Thymus (tissue), 14 donors: ENCODE measurements at places on chromosomes 13 and 19.

- DNase-seq: no peak
Measured at GRCh38 chr19:15457701-15458484, 6.5 kb downstream of the RASAL3 start.

DNA sequence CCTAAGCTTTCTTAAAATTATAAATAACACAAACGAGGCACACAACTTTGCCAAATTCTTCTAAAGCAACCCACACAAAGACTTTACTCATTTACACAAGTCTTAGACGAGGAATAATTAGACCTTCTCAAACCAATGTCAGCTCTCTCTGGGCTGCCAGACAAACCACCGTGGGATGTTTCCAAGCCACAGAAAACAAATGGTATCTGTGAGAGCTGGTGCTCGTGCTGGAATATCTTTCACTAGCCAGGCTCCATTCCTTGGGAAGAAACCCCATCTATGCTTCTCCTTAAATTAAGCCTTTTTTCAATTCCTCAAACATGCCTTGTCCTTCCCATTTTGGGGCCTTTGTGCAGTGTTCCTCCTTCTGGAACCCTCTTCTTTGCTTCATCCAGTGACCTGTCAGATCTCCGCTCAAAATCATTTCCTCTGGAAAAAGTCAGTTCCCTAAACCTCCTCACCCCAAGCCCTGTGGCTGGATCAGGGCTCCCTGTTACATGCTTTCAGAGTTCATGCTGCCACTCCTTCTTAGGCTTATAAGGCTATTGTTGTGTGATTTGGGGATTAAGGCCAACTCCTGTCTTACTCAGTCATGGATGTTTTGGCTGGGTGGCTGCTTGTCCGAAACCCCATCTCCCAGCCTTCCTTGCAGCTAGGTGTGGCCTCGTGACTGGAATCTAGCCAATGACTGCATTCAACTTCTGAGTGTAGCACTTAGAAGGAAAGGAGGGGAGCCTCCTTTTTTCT is 64.2 kb upstream of the GTF2F2 start:
- DNase-seq: no peak

DNA sequence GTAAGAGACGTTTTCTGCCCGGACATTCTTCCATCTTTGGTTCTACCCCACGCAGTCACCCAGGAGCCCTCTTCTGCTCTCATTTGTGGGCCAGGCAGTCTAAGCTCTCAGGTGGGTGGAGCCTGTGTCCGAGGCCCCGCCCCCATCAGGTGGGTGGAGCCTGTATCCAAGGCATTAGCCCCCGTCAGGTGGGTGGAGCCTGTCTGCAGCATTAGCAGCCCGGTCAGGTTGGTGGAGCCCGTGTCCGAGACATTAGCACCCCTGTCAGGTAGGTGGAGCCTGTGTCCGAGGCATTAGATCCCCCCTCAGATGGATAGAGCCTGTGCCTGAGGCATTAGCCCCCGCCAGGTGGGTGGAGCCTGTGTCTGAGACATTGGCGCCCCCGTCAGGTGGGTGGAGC is 45.5 kb upstream of the C13orf46 start:
- no peak for DNase-seq

DNA sequence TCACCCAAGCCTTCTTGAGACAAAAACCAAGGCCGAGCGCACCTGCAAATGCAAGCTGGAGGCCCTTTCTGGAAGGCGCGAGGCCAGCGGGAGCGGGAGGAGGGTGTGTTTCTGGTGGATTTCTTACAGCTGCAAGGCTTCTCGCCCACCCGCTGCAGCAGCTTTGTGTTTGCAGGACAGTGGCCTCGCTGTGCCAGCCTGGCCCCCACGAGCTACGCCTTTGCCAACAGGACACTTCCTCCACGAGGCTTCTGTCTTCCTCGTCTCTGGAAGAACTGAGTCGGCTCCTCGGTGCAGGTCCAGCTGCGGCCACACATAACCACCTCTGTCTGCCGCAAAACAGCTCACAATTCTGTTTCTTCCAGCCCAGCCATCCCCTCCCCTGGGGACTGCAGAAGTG is 10.1 kb downstream of the ATCAY start:
- no peak for DNase-seq

GRCh38 chr19:1247748-1248138 is 640 bp upstream of the MIDN start:
- DNase-seq: no peak

- no peak for DNase-seq
Measured at GRCh38 chr19:9858766-9859165, 23.6 kb downstream of the PIN1 start.

DNA sequence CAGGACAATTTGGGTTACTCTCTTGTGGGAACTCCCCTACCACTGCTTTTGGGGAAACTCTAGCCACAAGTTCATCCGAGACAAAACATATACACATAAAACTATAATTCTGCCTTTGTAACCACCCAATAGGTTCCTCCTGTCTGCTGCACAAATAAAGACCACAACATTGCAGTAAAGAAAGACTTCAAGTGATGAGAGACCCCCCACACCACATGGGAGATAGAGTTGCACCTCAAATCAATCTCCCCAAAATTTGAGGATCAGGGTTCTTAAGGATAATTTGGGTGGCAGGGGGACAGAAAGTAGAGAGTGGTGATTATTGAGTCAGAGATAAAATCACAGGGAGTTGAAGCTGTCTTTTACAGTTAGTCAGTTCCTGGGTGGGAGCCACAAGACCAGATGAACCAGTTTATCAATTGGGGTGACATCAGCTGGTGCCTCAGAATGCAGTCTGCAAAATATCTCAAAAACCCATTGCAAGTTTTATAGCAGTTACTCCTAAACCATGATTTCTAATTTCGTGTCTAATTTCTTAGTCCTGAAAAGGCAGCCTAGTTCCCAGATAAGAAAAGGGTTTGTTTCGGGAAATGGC is 1348.5 kb downstream of the PCDH9 start:
- no peak for DNase-seq

DNA sequence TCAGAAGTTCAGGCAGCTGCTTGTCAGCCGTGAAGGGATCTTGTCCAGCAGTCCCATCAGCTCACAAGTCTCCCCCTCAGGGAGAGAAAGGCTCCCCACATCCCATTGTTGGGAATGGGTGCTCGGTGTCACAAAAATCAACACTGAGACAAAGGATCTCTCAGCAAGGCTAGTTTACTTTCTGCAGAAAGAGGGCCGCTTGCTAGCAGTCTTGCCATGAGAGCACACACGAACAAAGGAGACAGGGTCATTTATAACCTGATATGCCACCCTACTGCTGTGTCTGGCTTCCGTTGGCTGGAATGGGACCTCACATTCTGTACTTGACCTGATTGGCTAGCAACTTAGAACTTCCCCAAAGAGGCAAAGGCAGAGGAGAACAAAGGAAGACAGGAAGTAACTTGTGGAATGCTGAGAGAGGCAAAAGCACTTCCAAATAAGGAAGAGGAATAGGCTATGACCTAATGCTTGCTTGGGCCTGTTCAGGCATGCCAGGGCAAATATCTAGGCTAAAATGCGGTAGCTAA is 8.7 kb upstream of the IGFL3 start:
- DNase-seq: no peak
